Cortex of kidney (tissue), 1 donor: ENCODE measurements at places on chromosomes 11 and 22.

- no peak for DNase-seq
Measured at GRCh38 chr22:28441720-28442263, 237.8 kb downstream of the TTC28 start.

GRCh38 chr22:24156141-24156912 lies 25.0 kb upstream of the SUSD2 start:
- no peak for DNase-seq

DNA sequence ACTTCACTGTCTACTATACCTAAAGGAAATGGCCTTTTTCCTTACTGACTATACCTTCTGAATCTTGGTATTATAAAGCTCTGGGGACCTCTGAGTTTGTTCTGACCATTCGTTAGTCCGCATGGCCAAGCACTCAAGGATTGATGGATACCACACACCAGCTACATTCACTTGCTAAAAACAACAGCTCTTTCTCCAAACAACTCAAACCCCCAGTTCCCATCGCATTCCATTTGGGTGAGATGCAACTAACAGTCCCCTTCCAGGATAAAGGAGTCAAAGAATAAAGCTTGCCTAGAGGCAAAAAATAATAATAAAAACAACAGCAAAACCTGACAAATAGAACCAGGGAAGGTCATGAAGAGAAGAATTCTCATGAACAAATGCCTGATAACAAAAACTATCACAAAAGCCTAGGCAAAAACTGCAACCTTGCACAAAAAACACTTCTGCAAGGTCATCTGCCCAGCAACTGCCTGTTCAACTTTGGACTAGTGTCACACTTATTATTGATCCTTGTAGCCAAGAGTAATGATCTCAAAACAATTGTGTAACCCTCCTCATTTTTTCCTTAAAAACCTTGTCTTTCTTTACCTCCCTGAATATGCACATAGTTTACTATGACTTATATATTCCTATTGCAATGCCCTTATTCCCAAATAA lies 139.0 kb upstream of the GUCY1A2 start:
- no peak for DNase-seq

DNA sequence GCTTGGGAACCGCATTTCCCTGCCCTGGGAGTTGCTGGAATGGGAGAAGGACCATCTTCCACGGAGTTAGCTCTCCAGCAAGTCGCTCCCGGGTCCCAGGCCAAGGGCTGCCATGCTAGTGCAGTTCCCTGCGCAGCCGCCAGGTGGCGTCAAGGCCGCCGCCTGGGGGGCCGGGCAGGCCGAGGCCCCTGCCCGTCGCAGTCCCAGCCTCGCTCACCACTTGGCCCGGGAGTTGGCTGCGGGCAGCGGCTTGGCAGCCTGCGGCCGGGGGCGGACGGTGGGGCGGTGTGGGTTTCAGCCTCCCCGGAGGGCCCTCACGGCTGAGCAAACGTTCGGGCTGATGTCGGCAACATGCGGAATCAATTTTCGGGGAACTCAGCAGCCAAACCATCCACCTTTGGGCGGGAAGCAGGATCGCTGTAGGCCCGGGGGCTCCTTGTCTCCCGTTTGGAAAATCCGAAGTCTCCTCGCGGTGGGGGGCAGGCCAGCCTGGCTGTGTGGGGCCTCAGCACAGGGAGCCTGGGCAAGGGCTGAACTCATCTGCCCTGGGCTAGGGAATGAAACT lies 415.1 kb downstream of the SOX6 start:
- DNase-seq: no peak

GRCh38 chr11:31689559-31689958 lies 121.6 kb downstream of the PAX6 start:
- no peak for DNase-seq

DNA sequence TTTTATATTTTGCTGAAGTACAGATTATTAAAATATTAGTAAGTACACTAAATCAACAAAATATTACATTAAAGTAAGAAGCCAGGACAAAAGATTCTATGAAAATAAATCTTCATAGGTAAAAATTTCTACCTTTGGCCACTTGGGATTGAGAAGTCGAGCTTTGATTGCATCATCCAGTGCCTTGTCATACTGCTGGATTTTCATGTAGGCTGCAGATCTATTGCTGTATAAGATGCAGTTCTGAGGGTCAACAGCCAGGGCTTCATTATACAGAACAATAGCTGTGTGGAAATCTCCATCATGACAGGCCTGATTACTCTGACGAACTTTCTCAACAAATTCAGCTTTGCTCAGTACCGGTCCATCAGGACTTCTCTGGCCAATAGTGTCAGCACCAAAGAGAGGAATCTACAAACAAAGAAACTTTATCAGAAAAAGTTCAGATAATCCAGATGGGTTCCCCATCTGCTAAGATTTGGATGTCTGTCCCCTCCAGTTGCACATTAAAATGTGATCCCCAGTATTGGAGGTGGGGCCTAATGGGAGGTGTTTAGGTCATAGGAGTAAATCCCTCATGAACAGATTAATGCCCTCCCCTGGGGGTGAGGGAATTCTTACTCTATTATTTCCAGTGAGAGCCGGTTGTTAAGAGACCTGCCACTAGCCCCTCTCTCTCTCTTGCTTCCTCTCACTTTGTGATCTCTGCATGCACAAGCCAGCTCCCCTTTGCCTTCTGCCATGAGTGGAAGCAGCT lies 50.0 kb downstream of the TTC28 start:
- DNase-seq: no peak

DNA sequence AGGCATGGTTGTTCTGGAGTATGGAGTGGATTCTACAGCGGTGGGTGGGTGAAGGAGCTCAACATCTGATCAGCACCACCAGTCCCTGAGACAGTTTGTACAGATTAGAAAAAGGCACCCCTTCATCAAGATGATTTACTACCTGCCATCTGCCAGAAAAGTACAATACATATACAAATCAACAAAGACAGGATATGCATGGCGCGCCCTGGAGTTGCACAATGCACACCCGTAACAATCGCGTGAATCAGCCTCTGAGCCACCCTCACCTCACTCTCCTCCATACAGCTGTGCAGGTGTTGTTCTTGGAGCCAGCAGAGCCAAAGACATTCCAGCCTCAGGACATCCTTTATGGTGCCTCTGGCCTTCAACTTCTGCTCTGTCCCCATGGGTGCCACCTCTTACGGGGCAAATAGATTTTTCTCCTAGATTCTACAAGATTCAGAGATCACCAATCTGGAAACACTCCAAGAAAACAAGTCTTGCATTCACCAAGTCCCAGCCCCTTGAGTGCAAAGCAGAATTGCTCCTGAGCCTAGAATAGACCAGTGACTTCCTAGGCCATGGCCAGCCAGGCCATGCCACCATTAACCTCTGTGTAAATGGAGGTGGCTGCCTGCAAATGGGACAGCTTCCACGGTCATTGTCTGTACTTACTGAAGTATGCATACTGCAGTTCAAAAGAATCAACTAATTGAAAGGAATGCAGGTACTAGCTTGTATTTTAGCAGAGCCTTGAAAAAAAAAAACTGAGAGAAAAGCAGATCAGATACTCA lies 490.9 kb downstream of the SOX6 start:
- DNase-seq: no peak

DNA sequence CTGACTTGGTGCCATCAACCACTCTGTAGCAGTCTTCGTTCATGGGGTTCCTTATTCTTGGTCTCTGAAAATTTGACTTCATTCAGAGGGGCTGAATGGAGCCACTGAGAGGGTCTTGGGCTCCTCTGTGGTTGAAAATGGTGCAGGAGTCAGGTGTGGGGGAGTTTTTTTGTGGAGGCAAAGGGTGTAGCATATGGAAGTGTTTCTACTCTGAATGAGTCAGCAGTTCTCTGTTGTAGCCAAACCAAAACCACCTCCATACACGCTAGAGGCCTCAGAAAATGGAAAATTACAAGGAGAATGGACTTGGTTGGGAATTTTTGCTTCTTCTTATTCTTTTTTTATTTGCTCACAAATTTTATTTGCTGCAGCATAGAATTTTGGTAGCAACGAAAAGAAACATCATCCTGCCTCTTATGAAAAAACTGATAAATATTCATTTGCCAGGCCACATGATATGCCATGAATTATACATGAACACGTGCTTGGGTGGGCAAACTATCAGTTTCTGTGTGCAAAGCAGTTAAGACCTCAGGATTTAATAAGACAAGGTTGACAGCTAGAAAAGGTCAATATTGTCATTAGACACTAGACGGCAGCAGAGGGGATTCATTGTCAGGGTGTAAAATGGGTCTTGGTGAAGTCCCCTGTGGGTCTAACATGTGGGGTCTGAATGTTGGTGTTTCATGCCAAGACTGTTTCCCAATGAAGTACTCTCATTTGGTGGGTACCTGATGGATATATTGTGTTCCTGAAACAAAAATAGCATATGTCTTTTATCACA lies 111.7 kb downstream of the MYO18B start:
- DNase-seq: no peak

DNA sequence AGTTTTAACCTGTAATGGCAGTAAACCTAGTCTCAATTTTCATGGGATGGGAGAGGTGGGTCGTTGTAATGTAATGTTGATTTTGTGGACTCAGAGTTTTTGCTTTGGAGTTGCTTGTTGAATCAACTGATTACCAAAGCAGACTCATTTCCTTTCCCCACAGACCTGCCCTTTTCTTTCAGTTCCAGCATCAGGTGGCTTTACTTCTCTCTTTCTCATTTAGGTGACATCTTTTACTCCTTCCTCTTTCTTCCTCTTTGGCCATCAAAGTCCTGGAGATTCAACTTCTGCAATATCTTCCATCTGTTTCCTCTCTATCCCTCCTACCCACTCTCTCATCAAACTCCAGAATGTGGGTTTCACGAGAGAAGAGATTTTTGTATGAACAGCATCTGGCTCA lies 313.9 kb downstream of the TMEM135 start:
- DNase-seq: no peak

GRCh38 chr11:41872426-41872825 lies 413.0 kb upstream of the LRRC4C start:
- no peak for DNase-seq

DNA sequence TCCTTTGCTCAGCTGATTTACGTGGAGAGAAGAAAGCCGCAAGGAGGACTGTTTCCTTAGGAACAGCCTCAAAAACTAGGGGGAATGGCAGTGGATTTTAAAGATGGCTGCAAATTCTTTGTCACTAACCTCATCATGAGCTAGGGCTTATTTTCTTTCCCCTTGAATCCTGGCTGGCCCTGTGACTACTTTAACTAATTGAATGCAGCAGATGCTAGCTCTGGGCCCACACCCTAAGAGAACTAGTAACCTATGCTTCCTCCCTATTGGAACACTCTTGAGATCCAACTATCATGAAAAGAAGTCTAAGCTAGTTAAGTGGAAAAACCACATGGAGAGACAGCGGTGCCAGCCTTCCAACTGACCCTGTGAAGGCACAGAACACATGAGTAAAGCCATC lies 421.3 kb upstream of the NARS2 start:
- no peak for DNase-seq

DNA sequence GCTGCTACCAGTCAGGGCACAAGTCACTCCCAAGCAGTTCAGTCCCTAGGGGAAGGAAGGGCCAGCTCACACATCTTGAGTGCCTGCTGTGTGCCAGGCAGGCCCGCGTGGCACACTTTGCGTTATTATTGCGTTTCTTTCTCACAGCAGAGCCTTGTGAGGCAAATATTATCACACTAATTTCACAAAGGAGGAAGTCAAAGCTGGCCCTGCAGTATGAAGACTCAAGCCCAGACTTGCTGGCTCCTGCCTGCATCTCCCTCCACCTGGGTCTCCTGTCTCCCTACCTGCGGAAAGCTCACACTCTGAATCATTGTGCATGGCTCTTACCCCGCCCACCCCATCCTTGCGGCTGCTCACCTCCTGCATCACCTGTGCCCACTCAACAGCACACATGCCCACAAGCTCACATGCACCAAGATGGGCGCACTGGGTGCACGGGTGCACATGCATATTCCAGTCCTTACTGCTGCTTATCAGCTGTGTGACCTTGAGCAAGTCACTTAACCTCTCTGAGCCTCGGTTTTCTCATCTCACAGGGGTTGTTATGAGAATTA lies 31.7 kb upstream of the P2RY2 start:
- no peak for DNase-seq

GRCh38 chr11:117878939-117879475 lies 2.5 kb upstream of the FXYD6 start:
- DNase-seq: no peak

DNA sequence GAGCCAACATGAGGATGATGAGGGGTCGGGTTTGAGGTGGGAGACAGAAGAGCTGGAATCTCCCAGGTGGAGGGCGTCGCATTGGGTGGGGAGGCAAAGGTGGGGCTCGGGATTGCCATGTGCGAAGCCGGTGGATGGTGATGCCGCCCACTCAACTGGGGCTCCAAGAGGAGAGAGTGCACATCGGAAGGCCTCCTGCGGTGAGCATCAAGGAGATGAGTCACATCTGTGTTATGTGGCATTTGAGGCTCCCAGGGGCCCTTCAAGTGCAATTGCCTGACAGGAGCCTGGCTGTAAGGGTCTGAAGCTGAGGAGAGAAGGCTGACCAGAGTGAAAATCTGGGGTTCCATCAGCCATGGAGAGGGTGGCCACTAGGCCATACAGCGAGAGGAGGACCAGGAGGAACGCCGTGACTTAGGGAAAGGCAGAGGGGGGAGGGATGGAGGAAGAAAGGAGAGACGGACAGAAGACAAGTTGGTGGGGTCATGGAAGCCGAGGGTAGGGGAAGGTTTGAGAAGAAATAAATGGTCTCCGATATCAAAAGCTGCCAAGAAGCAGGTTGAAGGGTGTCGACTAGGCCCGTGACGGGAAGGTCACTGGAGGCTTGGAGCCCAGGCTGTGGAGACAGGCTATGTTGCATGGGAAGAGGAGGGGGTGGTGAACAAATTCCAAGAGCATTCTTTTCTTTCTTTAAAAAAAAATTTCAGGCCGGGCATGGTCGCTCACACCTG lies 21.3 kb downstream of the RASD2 start:
- DNase-seq: no peak

- no peak for DNase-seq
Measured at GRCh38 chr11:73218106-73218829, at the start of gene P2RY2. TSS of gene P2RY2 (plus strand) at chr11:73218281. CDS start at chr11:73234160, 15,879 bp downstream.

- DNase-seq: no peak
Measured at GRCh38 chr11:41250408-41250935, 209.0 kb downstream of the LRRC4C start.

GRCh38 chr11:65329944-65330403 lies 3.7 kb upstream of the DPF2 start:
- no peak for DNase-seq

DNA sequence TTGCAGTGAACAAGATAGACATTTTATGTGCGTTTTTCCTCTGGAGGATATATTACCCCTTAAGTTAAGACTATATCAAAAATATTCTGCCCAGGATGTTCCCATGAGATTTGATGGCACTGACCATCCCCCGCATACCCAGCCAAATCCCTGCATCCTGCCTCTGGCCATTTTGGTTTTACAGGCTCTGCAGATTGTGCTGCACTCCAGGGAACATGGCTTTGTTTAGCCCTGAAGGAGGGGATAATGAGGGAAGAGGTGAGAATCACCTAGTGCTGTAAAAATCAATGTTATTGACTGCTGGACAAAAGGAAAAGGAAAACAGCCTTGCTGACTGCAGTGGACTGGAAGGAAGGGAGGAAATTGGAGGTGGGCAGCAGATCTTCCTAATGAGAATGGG lies 717.4 kb downstream of the DLG2 start:
- no peak for DNase-seq

- DNase-seq: no peak
Measured at GRCh38 chr22:24350627-24351026, 76.8 kb upstream of the ADORA2A start.
